ENCODE measurements at places on chromosomes 6 and 20.

DNA sequence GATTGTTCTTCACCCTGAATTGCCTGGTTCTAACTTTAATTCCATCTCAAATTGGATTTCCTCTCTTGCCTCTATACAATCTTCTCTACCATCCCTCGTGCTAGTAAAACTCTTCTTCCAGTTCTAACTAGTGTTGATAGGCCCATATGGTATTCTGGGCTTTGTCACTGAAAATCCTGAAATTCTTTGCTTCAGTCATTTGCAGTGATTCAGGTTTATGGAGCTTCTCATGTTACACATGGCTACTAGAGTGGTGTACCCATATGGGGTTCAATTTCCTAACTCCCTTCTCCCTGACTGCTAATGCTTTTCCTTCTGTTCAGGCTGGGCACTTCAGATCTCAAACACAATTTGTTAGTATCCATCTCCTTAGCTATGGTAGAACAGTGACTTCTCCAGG, 956.6 kb downstream of the KIF16B start:
- no peak for DNase-seq

DNA sequence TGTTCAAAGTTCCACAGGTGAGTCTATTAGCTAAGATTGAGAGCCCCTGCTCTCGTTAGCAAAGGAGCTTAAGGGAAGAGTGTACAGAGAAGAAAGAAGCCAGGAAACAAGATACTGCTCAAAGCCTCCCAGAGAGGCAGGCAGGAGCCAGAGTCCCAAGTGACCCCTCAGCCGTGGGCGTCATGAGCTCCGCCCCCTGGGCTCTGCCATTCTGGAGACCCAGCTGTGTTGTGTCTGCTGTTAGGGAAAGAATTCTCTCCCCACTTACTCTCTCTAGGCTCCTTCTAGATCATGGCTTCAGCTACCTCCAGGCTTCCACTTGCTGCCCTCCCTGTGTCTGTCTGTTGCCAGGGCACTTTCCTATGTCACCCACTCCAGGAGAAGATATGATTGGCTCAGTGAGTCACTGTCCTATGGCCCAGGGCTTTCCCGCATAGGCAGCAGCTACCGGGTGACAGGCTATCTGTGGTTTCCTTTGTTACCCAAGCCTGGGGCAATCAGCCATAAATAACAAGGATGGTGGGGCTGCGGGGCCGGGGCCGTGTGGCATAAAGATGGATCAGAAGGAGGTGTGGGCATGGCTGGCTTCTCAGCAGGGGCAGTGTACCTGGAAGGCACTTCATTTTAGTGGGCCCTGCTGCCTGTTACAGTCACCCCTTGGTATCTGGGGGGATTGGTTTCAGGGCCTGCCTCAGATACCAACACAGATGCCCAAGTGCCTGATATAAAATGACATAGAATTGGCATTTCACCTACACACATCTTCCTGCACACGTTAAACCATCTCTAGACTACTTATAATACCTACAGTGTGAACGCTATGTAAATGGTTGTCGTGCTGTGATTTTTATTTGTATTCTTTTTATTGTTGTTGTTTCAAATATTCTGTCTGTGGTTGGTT, 118.9 kb downstream of the ARMC2 start:
- DNase-seq = peak; percentile 12

GRCh38 chr6:52241819-52242218, 2.5 kb downstream of the IL17F start:
- no peak for DNase-seq

- no peak for DNase-seq
Measured at GRCh38 chr6:142304241-142304640, 2.4 kb downstream of the ADGRG6 start.

DNA sequence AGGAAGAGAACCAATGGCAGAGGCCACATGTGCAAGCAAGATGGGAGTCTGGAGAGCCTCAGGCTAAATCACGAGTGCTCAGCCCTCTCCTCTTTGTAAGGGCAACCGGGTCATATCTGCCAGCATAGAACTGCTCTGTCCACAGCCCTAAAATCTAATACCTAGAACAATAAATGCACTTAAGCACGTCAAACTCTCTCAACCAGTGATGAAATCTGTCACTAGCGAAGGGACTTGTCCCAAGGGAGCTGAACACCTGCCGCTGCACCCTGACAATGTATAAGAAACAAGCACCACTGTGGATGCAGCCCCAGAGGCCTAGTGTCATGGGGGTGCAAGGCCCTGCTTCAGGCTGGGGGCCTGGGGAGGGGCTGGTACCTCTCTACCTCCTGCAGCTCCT, 82.5 kb downstream of the PRL start:
- no peak for DNase-seq

- DNase-seq = no peak
Measured at GRCh38 chr6:170007468-170008293, 256.3 kb downstream of the ERMARD start.

DNA sequence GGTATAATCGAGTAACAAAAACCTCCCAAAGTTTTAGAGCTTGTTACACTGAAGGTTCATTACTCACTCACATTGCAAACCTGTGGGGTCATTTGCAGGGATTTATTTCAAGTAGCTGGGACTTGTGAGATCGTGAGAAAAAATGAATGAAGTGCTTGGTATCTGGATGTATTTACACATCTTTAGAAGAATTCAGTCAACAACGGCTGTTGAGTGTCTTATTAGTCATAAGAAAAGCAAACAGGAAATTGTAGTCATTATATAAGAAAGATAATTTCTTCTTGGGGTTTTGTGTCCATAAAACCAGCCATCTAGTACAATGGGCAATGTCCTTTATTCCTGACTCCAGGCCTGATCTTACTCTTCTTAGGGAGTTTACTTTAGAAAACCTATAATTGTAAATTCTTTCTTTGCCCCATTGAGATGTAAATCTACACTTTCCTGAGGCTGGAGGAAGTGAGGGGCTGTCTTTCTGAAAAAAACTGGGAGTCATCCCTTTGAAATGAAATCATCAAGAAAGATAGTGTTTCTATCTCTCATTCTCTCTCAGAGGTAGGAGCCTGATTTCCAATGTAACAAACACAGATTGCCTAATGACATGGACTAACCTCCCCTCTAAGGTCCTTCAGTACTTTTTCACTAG, 202.5 kb upstream of the ASCC3 start:
- no peak for DNase-seq

DNA sequence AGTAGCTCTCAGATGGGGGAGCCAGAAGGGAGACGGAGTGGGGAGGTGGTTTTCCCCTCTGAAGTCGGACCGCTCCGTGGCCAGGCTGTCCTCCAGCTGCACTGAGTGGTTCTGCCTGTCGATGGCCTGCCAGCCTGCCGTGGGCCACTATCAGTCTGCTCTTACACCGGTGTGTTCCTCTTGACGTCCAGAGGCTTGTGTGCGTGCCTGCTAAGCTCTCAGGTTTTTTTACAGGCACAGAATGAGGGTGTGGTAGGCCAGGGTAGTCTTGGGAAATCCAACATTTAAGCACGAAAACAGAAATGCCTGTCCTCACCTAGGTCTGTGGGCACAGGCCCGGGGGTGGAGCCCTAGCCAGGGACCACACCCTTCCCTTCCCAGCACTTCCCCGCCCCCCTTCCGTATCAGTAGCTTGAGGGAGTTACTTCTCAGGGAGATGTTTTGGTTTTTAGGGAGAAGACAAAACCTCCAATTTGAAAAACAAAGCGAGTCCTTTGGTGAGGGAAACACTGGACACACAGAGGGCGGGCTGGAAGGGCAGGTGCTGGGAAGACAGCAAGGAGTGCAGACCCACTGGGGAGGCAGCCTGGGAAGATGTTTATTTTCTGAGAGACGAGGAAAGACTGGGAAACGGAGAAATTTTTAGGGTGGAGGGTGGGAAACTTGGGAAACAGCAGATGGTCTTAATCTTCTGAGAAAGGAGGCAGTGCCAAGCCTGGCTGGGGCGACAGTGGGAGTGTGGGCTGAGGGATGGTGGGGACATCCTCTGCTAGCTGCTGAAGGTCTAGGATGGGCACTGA, 106.5 kb downstream of the LY86 start:
- DNase-seq = no peak

- no peak for DNase-seq
Measured at GRCh38 chr6:73207221-73207837, 18.0 kb downstream of the KHDC1L start.

DNA sequence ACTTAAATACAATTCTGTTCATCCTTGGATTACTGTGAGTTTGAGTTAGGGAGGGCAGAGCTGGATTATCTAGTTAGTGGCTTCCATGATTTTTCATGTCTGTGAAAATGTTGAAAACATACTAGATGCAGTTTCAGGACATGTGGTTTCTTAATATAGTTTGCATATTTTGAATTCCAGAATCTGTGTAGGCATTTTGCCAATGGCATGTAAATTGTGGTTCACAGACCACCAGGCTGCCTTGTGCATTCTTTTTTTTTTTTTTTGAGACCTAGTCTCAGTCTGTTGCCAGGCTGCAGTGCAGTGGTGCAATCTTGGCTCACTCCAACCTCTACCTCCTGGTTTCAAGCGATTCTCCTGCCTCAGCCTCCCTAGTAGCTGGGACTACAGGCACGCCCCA, 42.8 kb downstream of the CDC5L start:
- DNase-seq = no peak

DNA sequence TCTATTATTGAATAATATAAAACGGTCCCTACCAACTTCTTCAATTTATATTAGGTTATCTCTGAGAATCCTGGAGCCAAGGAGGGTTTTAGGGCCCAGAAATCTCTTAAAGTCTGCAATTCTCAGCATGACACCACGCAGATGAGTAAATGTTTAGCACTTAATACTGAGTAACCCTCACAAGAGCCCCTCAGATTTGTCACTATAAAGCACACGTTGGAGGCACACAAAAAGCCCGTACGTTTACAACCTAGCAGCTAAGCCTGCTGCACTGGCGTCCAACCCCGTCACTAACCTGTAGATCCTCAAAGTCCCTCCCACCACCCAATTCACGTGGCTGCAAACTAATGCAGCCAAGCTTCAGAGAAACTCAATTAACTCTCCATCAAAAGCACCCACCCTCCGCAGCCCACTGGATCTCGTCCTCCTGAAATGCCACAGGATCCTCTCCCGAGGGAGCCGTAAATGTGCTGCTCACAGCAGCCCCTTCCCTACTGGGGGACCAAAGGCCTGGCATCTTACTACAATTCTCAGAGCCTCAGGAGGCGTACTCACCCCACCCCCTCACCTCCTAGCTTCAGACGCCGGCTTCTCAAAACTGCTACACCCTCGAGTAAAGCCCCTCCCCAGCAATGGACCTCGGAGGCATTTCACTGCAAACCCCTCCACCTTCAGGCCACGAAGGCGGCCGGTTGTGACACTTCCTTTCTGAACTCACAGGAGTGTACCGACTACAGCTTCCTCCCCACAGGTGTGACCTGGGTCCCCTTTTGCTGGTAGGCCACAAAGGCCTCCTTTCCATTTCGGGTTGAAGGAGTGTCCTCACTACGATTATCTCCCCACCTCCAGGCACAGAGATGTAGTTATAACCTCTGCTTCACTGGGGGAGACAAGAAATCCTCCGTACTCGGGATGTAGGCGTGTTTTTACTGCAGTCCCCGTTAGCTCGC, 909 bp downstream of the CPNE1 start:
- peak; percentile 61 for DNase-seq

DNA sequence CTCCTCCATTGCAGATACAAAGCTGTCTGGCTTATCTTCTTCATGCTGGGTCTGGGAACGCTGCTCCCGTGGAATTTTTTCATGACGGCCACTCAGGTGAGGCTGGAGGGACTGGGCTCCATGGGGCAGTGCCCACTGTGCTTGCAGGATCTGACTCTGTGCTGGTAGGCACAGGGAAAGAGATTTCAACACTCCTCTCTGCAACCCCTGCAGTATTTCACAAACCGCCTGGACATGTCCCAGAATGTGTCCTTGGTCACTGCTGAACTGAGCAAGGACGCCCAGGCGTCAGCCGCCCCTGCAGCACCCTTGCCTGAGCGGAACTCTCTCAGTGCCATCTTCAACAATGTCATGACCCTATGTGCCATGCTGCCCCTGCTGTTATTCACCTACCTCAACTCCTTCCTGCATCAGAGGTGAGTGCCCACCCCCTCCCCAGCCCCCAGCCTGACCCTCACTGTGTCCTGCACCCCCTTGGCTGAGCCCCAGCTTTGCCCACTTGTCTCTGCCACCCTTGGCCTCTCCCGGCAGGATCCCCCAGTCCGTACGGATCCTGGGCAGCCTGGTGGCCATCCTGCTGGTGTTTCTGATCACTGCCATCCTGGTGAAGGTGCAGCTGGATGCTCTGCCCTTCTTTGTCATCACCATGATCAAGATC, 6.1 kb downstream of the SLC29A1 start:
- no peak for DNase-seq

Measured in CD4-positive, alpha-beta T cell treated with Interleukin-17A for 4 hours (primary cell).